ENCODE measurements at places on chromosomes 4 and X.

- DNase-seq = no peak
These were observed 102.1 kb upstream of the MID1IP1 start for GRCh38 chrX:38699121-38699520.

DNA sequence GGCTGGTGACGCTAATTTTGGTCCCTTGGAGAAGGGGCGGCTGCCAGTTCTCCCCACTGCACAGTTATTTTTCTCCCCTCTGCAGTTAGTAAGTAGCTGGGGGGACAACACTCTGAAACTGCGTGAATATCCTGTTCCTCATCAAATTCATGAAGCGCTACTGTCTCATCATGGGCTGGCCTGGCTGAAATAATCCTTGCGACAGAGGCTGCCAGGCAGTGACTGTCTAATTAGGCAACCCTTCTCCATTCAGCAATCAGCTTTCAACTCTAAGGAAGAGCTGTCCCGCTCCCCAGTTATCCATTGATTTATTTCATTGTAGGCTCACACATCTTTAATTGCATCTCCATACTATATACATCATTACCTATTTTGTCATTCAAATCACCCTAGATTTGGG, 8.2 kb downstream of the SH3TC1 start:
- DNase-seq = no peak

DNA sequence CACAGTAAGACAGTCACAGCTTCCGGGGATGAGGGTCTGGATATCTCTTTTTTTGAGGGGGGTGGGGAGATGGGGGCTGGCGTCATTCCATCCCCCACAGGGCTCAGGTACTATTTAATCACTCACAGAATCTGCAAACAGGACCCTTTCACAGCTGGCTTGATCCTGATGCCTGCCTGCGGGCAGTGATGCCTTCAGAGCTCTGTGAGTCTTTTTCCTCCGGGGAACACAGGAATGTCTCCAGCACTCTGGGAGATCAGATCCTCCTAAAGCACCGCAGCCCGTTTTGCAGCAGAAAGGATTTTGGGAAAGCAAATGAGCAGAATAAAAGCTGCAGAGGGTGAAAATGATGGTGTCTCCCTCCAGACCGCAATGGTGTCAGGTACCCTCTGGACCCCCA, 13.2 kb upstream of the SHOX start:
- no peak for DNase-seq

DNA sequence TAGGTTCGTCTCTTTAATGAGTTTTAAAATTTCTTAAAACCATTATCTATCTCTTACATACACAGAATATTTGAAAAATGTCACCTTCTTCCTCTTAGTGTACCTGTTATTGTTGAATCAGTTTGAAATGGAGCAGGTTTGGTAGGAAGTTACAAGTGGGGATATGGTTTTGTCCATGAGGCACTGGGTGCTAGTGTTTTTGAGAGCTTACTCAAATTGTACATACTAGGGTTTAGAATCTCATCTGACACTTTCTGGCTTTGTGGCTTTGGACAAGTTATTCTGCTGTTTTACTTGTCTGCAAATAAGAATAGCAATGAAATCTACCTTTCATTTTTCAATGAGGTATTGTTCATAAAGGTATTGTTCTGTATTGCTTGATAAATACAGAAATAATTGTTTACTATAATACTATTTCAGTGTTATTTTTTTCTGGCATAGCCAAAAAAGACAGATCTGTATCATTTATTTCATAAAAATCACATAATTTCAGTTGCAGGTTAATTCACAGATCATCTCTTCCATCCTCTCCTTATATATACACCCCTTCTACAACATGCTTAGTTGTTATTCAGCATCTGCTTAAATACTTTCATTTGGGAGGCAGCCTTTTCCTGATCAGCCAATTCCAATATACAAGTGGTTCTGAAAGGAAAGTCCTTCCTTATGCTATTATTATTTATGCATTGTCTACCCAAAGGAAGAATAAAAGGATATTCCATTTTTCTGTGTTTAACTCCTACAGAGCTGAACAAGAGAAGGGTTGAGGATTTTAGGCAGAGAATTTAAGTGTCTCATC, 13.3 kb downstream of the NCAPG start:
- DNase-seq = no peak

DNA sequence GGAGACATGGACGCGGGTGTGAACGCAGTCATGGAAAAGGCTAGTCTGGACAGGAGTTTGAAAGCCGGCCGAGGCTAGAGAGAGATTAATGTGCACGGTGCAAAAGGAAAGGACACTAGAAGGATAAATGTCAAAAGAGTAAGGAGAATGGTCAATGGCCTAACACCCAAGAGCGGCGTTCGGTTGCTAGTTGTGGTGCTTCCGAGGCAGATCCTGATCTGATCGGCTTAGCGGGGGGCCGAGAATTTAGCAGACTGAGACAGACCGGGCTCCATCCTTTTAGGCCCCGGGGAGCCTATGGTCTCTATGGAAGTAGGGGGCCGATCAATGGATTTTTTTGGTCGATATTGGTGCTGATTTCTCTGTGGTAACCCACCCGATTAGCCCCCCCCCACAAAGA, 6.9 kb downstream of the GAGE10 start:
- no peak for DNase-seq

- DNase-seq = peak; percentile 7
These were observed 338.1 kb downstream of the BCOR start for GRCh38 chrX:39759526-39760224.

DNA sequence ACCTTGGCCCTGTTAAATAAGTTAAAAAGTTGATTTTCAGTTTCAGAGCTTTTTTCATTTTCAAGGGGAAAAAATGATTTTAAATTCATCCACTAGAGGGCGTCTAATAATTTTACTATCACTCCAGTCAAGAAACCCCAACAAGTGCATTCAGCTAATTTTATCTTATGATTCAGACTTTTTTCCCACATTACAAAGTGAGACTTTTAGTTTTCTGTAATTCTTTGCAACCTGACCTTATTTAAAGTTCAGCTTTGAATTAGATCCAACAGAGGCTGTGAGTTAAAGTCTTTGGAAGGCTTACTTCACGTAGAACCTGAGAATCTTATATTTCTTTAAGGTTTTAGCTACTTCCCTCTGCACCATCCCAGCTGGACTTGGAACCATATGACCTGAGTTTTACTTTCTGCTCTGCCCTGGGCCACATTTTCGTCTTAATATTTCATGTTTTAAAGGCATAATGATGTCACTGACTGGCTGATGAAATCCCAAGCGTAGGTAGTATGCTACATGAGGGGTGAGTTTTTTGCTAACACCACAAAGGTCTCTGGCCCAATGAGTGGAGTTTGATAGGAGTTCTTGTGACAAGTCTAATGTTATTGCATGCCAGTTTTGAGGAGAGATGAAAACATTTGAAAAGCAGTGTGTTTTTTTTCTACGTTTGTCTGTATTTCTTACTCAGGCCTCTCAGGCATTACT, 7.2 kb downstream of the GNRHR start:
- peak; percentile 49 for DNase-seq

GRCh38 chr4:12319765-12320164, 891.1 kb upstream of the HS3ST1 start:
- DNase-seq = no peak

DNA sequence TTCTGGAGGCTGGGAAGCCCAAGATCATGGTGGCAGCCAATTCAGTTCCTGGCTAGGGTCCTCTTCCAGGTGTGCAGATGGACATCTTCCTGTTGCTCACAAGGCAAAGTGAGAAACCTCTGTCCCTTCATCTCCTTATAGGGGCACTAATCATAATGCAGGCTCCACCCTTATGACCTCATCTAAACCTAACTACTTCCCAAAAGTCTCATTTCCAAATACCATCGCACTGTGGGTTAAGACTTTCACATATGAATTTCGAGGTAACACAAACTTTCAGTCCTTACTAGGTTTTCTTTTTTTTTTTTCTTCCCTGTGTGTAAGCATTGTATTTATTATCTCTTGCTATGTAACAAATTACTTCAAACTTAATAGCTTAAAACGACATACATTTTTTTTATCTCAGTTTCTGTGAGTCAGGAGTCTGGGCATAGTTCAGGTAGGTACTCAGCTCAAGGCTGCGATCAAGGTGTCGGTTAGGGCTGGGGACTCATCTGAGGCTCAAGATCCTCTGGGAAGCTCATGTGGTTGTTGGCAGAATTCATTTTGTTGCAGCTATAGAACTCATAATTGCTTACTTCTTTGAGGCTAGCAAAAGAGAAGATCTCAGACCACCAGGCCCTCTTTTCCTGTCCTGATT, 204.7 kb upstream of the STK26 start:
- no peak for DNase-seq

Measured in LoVo (cell line).